Pulmonary artery endothelial cell (primary cell): ENCODE measurements at places on chromosomes 11 and 22. TPM values are rescaled to one million over a fixed set of nuclear protein-coding genes. Genes with fewer than 3 reads are reported as not detected.

The CYP2D6 gene
- total RNA-seq = 0.13 and 0.14 TPM in 2 replicates

The KCNQ1OT1 gene
- 0.53 and 1.1 TPM in 2 replicates for total RNA-seq

The TRIM77 gene
- not detected in 2 replicates for total RNA-seq

The DRD4 gene
- not detected in 2 replicates for total RNA-seq

The OSBP2 gene
- 5.9 and 7.3 TPM in 2 replicates for total RNA-seq

The PPP2R1B gene
- 40.6 and 49.7 TPM in 2 replicates for total RNA-seq

The RAB39A gene
- 0.07 TPM in 1 of 2 replicates, not detected in the other for total RNA-seq

The OR52J3 gene
- total RNA-seq = not detected in 2 replicates

The SLC17A6 gene
- not detected in 2 replicates for total RNA-seq

The FAT3 gene
- total RNA-seq = under 0.01 TPM in 1 of 2 replicates, not detected in the other

The MUC6 gene
- total RNA-seq = not detected in 2 replicates

The KDM2A gene
- total RNA-seq = 33.0 and 49.2 TPM in 2 replicates

The FAM83F gene
- 0.04 TPM in 1 of 2 replicates, not detected in the other for total RNA-seq

The MRGPRX4 gene
- not detected in 2 replicates for total RNA-seq

The PKDREJ gene
- under 0.01 and 0.04 TPM in 2 replicates for total RNA-seq

The SLC36A4 gene
- total RNA-seq = 5.4 and 9.4 TPM in 2 replicates

The BEST1 gene
- total RNA-seq = under 0.01 and 0.04 TPM in 2 replicates

The DENND6B gene
- total RNA-seq = 1.1 and 1.3 TPM in 2 replicates

The C11orf97 gene
- total RNA-seq = not detected in 2 replicates

The TSPAN32 gene
- total RNA-seq = not detected in 2 replicates

The APOA5 gene
- not detected in 2 replicates for total RNA-seq

The SMARCB1 gene
- total RNA-seq = 35.2 and 38.0 TPM in 2 replicates

The DCUN1D5 gene
- total RNA-seq = 81.3 and 103 TPM in 2 replicates

The IRAG1 gene
- 0.13 and 0.25 TPM in 2 replicates for total RNA-seq

The MS4A15 gene
- not detected in 2 replicates for total RNA-seq

The CHRNA10 gene
- total RNA-seq = 0.33 and 0.78 TPM in 2 replicates

The PPM1F gene
- total RNA-seq = 156 and 200 TPM in 2 replicates

The TREH gene
- total RNA-seq = not detected in 2 replicates

The RFPL2 gene
- not detected in 2 replicates for total RNA-seq

The SCN3B gene
- 0.13 and 0.39 TPM in 2 replicates for total RNA-seq

The GGTLC3 gene
- not detected in 2 replicates for total RNA-seq

The BAD gene
- 60.7 and 84.5 TPM in 2 replicates for total RNA-seq

The OR4A16 gene
- not detected in 2 replicates for total RNA-seq

The MED17 gene
- 24.8 and 27.0 TPM in 2 replicates for total RNA-seq

The SCN4B gene
- total RNA-seq = 0.13 and 0.21 TPM in 2 replicates

The PES1 gene
- 115 and 119 TPM in 2 replicates for total RNA-seq

The ANGPTL5 gene
- not detected in 2 replicates for total RNA-seq

The NCAM1 gene
- 0.07 and 0.32 TPM in 2 replicates for total RNA-seq

The NUP50 gene
- 73.9 and 93.3 TPM in 2 replicates for total RNA-seq

The EFCAB6 gene
- total RNA-seq = 0.14 and 0.26 TPM in 2 replicates

The CBLIF gene
- not detected in 2 replicates for total RNA-seq

The CASP1 gene
- total RNA-seq = 6.7 and 47.4 TPM in 2 replicates

The MCAT gene
- 13.4 and 16.2 TPM in 2 replicates for total RNA-seq

The OR5F1 gene
- not detected in 2 replicates for total RNA-seq

The ADAMTS15 gene
- under 0.01 and 0.07 TPM in 2 replicates for total RNA-seq

The EXPH5 gene
- total RNA-seq = under 0.01 and 0.07 TPM in 2 replicates
